ENCODE measurements at places on chromosomes 5 and 9.

DNA sequence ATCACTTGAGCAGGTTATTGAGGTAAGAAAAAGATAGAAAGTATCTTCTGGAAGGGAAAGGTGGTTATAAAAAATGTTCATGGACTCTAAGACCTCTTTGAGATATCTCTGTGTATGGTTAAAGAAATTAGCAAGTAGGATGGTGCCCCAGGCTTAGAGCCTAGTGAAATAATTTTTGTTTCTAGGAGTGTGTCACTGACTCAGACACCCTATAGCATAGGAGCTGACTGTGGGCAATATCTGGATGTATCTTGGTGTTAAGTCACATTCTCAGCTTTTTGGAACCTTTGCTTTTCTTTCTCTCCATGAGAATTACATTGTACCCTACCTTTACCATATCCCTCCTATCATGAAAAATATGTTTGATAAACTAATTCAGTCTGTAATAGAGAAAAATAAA lies 12.0 kb downstream of the MACIR start:
- DNase-seq: no peak

GRCh38 chr5:142881784-142882126 lies 111.6 kb downstream of the ARHGAP26 start:
- DNase-seq: no peak

GRCh38 chr5:151476016-151476415 lies 28.6 kb downstream of the SLC36A1 start:
- DNase-seq: no peak

DNA sequence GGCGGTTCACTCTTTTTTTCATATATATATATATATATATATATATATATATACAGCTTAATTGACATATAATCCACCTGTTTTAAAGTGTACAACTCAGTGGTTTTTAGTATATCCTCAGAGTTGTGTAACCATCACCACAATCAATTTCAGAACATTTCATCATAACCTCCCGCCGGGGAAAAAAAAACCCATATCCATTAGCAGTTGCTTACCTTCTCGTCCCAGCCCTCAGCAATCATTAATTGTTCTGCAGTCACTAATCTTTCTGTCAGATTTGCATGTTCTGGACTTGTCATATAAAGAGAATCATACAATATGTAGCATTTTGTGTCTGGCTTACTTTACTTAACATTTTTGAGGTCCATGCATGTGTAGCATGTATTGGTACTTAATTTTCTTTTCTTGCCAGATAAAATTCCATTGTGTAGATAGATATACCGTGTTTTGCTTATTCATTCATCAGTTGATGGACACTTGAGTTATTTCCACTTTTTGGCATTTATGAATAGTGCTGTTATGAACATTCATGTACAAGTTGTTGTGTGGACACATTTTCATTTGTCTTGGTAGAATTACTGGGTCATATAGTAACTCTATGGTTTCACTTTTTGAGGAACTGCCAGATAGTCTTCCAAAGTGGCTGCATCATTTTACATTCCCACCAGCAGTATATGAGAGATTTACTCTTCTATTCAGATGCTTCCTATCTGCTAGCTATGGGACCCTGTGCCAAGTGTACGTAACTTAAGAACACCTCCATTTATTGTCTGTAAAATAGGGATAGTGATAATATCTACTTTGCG lies 3.5 kb upstream of the RNF145 start:
- DNase-seq: no peak

GRCh38 chr9:98993570-98993945 lies 49.9 kb downstream of the COL15A1 start:
- DNase-seq: no peak

DNA sequence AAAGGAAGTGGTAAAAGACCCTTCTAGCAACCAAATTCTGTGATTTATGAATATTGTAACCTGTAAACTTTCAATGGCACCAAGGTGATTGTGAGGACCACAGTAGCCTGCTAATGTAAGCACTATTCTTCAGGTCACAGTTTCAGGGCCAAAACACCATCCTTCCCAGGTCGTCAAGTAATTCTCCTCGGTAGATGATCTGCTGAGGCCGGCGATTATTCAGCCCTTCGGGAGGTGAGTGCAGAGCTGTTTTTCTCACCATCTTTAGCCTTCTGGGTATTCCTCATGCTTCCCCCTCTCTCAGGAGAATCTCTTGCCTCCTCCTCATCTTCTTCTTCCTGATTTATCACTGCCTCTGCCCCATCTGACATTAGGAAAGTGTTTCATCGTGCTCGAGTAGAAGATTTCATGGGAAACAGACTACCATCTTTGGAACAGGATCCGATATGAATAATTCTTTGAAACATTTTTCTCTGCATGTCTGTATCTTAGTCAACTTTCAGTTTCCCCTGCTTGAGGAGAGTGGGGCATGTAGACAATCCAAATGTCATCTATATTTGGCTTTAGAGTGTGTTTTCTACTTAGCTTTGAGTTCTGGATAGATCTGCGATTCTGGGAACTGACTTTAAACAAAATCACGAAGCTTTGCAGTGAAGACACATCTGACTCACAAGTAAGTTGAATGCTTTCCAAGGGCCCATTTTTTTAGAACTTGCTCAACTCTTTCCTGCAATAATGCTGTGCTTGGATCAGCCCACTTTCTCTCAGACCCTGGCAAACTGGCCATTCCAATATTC lies 173.9 kb downstream of the AOPEP start:
- no peak for DNase-seq

- DNase-seq: no peak
Measured at GRCh38 chr5:107251151-107251550, 419.6 kb downstream of the EFNA5 start.

- DNase-seq: peak; percentile 59
Measured at GRCh38 chr9:128361986-128362646, 9.1 kb upstream of the URM1 start.

GRCh38 chr5:88886252-88886651 lies 3.3 kb upstream of the MEF2C start:
- DNase-seq: no peak

DNA sequence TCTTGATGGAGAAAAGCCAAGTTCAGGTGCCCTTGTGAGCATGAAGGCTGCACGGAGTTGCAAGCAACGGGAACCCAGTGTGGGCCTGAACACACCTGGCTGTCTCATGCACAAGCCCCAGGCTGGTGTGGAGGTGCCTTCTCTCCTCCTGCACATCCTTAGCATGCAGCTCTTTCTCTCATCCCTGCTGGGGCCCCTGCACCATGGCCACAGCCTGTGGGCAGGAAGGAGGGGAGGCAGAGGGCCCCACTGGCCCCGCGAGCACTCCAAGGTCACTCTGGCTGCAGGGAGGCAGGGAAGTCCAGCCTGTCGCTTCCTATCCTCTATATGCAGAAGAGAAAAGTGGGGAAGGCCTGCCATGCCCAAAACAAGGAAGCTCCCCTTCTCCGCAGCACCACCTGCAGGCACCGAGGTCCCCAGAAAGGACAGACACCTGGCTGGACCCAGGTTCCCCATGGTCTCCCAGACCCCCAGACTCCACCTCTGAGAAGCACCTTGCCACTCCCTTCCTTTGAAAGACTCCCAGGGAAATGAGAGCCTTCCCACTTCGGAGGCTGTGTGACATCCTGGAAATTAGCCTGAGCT lies 18.6 kb downstream of the STKLD1 start:
- DNase-seq: no peak

DNA sequence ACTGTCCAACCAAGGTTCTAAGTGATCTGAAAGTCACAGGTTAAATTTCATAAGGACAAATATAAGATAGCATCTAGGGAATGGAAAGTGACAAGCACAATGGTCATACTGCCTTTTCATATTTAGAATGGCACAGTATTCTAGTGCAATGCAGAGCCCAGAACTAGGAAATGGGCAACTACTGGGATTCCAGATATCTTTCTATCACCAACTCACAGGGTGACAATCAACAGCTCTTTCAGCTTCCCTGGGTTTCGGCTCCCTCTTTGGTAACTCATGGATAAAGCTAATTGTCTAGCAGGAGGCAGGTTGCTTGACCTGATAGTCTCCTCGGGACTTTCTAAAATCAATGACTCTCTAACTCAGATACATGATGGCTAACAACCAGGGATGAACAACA lies 60.4 kb downstream of the NR3C1 start:
- DNase-seq: no peak
